ENCODE measurements at places on chromosomes 11 and 22.

DNA sequence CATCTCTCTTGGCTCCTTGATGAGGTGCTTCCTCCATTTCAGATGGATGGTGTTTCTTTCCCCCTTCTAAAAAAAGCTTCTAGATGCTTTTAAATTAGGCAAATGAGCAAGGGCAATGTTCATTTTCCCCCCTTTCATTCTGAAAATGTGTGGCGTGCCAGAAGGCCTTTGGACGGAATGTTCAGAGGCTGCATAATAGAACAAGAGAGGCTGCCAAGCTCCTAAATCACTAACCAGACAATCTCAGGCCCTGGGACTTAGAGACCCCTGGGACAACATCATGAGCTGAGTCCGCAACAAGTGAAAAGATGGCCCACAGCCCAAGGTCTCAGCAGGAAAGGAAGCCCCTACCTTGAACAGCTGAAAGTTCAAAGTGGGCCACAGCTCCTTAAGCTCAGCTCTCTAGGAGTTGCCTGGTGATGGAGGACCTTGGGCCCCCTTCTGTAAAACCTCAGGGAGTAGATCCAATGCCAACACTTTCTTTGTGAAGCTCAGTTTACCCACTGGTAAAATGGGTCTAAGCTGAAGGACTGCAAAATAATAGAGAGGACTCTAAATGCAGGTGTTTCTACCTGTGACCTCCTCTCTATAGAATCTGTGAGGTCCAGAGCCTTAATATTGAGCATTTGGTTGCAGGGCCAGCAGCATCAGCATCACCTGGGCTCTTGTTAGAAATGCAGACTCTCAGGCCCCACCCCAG is 144.0 kb downstream of the FBXO7 start:
- no peak for DNase-seq

GRCh38 chr22:21686634-21687393 is 21.0 kb downstream of the PPIL2 start:
- DNase-seq = no peak

- DNase-seq = no peak
Measured at GRCh38 chr11:102986815-102987214, 31.3 kb upstream of the MMP13 start.

DNA sequence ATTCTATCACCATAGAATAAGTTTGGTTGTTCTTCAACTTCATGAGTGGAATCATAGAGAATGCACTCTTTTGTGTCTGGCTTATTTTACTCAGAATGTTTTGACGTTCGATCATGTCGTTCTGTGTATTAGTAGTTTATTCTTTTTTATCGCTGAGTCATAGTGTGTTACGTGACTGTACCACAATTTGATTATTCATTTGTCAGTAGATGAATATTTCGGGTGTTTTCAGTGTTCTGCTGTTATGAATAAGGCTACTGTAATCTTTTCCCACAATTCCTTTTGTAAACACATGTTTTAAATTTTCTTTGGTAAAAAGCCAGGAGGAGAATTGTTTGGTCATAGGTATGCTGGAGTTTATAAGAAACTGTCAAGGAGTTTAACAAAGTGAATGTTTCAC is 279.9 kb upstream of the B3GAT1 start:
- no peak for DNase-seq

- DNase-seq = no peak
Measured at GRCh38 chr11:113163291-113164030, 150.9 kb upstream of the TTC12 start.

- no peak for DNase-seq
Measured at GRCh38 chr11:61287338-61287977, 7.7 kb downstream of the VWCE start.

DNA sequence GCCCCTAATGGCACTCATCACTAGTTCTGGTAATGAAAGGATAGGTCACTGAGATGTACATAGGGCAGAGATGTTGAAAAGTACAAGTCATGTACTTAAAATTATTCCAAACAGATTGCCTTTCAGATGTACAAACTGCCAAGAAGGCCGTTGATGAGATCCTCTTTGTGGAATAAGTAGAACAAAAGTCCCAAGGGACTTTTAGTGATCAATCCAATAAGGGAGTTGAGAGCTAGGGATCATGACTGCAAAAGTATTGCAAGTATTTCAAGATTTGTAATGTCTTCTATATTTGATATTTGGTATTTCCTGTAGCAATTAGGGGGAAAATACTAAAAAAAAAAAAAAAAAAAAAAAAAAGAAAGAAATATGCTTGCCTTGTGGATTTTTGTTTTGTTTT is 82.2 kb downstream of the ATG16L2 start:
- DNase-seq = no peak

DNA sequence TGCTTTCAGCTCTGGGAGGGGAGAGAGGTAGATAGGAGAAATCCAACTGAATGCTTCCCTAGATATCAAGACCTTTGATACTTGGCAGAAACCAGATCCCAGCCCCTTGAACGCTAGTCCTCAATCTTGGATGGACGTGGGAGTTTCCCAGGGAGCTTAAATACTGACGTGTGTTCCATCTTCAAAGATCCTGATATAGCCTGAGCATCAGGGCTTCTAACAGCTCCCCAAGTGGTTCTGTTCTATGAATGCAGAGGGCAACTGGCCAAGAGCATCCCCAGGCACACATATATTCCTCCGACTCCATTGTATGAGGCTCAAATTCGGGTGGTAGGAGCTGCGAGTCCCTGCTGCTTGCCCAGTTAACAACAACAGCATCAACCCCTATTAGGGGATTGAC is 8.7 kb upstream of the ACCS start:
- DNase-seq = no peak

- DNase-seq = no peak
Measured at GRCh38 chr22:27094633-27095308, 437.4 kb downstream of the MIAT start.

GRCh38 chr11:119791047-119791446 is 62.0 kb upstream of the NECTIN1 start:
- DNase-seq = no peak

- DNase-seq = no peak
Measured at GRCh38 chr22:44186121-44186510, 5.4 kb downstream of the PARVG start.

- no peak for DNase-seq
Measured at GRCh38 chr11:78354408-78355308, 63.0 kb downstream of the GAB2 start.

DNA sequence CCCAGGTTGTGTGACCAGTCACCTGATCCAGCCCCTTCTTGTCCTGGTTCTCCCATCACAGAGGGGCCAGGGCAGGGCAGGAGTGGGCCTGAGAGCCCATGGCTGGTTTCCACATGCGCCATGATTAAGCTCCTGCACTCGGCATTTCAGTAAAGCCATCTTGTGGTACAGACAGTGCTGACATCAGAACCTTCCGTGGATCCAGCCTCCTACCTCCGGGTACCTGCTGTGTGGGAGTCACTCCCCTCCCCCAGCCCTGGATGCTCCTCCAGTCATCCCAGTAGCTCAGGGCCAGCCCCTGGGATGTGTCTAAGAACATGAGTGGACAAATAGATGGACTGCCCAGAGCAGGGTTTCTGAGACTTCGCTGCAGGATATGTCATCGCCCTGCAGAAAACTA is 22.1 kb upstream of the MGAT3 start:
- DNase-seq = no peak

- DNase-seq = no peak
Measured at GRCh38 chr22:50438305-50439275, 36.2 kb downstream of the SBF1 start.

GRCh38 chr22:23269441-23270211 is 89.3 kb downstream of the BCR start:
- DNase-seq = peak; percentile 58

- no peak for DNase-seq
Measured at GRCh38 chr11:2100361-2101170, 38.6 kb downstream of the IGF2 start.

GRCh38 chr11:3667149-3668035 is 3.8 kb downstream of the CHRNA10 start:
- DNase-seq = no peak

- DNase-seq = no peak
Measured at GRCh38 chr22:38963872-38964271, 6.5 kb downstream of the APOBEC3A start.

DNA sequence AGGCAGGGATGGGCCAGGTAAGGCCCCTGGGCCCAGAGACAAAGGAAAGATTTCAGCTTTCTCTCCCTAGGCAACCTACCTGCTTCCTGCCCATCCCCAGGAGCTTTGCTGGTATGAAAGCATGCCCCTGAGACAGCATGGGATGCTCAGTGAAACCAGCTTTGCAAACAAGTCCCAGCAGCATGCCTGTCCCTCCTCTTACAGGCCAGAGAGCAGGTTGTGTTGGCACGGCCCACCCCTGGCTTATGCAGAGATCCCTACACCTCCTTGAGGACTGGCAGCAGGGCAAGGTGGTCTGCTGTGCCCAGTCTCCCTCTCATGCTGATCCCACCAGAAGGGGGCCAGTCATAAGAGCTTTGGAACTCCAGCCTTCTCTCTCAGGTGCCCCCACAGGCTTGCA is 3.1 kb downstream of the SCN4B start:
- DNase-seq = no peak

GRCh38 chr11:12224537-12224893 is 114.1 kb downstream of the MICAL2 start:
- no peak for DNase-seq

- DNase-seq = no peak
Measured at GRCh38 chr22:36386900-36387708, 663 bp downstream of the MYH9 start.

DNA sequence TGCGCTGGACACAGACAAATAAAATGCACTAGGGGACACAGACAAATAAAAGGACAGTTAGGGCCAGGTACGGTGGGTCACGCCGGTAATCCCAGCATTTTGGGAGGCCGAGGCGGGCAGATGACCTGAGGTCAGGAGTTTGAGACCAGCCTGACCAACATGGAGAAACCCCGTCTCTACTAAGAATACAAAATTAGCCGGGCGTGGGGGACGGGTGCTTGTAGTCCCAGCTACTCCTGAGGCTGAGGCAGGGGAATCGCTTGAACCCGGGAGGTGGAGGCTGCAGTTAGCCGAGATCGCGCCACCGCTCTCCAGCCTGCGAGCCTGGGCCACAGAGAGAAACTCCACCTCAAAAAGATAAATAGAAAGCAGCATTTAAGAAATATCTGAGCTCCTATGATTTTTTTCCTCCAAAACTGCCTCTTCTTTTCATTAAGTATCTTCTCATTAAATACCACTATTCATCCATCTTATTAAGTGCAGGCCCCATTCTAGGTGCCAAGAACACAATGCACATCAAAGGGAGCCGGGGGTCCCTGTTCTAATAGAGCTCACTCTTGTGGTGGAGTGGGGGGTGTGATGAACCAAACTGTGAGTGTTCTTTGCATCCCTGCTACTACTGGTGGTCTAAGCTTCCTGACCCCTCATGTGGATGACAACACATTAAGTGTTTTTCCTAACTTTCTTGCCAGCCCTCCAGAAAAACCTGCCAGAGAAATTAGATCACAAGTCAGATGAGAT is 766 bp upstream of the ZNHIT2 start:
- DNase-seq = no peak

GRCh38 chr11:35076201-35077100 is 62.5 kb upstream of the CD44 start:
- DNase-seq = no peak

DNA sequence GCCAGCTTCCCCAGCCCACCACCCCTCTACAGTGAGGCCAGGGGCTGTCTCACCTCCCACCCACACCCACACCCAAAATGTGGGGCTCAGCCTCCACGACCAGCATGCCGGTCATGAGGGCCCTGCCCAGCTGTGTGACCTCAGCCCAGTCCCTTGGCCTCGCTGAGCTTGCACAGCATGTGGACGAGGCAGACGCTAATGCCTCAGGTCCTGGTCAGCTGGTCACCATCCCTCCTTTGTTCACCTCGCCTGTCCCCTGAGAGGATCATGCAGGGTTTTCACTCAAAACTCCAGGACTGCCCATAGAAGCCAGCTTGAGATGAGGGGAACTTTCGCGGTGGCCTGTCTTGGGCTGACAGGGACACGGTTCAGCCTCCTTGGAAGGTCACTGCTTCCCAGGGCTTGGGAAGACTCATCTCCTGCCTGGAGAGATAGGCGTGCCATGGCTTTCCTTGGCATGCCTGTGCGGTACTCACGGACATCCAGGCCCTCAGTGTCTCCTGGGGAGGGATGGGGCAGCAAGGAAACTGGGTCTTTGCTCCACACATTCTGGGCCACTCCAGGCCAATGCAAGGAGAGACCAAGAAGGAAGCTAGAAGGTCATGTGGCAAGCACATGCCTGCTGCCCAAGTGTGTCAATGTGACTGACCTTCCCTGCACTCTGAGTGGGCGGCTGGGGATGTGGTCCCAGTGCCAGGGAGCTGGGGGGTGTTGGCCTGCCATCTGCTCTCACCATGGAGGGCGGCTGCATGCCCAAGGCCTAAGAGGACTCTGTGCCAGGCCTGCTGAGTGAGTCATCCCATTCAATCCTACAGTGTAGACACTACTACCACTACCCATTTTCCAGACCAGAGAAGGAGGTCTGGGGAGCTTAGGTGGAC is 3.2 kb upstream of the RTN4R start:
- DNase-seq = no peak

DNA sequence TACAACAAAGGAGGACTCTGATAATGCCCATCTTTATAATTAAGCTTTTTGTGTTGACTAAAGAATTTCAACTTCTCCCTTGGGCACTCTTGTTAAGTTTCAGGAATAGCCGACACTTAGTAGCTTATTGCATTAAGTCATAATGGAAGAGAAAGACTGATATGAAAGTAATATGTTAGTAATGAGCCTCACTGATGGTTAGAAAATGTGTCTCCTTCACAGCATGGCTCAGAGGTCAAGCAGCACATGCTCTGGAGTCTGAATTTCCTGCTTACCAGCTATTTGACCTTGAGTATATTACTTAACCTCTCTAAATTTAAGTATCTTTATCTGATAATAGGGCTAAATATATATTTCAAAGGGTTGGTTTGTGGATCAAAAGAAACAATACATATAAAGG is 39.0 kb downstream of the PDGFD start:
- no peak for DNase-seq

DNA sequence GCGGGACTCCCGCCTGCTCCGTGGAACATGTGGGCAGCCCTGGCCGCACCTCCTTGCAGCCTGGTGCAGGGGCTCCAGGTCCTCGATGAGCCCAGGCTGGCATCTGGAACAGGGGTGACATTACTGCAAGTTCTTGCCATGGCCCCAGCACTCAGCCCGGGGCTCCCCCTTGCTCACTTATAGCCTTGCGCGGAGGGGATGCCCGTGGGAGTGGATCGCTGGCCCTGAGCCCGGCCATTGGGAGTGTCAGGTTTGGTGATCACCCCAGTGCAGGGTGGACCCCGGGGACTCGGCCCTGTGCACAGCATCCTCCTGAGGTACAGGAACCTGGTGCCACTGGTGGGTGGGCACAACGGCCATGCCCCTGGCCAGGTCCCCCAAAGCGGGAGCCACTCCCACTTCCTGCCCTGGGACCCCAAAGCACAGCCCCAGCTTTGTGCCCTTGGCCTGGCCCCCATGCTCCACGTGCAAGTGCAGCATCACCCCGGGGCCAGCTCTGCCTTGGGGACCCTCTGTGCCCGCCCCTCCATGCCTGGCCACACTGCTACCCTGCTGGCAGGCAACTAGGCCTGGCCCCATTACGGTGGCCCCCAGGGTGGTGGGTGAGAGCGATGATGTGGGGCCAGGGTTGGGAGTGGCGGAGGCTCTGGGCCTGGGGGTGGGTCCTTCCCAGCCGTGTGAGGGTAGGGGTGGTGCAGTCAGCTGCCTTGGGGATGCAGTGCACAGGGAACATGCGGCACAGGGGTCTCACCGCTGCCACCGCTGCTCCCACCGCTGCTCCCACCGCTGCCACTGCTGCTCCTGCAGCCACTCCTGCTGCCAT is 439.8 kb downstream of the TBC1D22A start:
- DNase-seq = no peak

All from right renal pelvis (tissue), 4 donors.